ENCODE measurements at places on chromosomes 5 and 9.

DNA sequence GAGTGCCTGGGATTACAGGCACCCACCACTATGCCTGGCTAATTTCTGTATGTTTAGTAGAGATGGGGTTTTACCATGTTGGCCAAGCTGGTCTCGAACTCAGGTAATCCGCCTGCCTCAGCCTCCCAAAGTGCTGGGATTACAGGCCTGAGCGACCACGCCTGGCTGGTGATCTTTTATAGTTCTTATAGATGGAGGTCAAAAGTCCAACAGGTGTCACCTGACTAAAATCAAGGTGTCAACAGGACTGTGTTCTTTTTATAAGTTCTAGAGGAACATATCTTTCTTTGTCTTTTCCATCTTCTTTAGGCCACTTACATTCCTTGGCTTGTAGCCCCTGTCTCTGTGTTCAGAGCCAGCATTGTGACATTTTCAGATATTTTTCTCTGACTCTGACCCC is 155.5 kb upstream of the SLC12A2 start:
- DNase-seq = no peak

DNA sequence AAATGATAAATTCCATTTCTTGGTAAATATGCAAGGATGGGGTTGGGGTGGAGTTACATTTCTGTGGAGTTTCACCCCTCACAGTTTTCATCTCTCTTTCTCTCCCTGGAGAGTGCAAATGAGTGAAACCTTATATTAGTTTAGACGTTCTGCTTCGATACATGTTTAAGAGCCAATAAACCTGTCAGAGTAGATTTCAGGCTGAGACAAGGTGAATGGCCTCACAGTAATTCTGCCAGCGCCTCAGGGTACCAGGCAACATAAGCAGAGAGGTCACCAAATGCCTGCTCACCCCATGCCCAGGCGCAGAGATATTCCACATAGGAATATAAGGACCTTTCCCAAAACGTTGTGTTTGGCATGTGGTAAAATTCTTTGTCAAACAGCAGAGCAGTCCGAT is 154.9 kb upstream of the VLDLR start:
- no peak for DNase-seq

DNA sequence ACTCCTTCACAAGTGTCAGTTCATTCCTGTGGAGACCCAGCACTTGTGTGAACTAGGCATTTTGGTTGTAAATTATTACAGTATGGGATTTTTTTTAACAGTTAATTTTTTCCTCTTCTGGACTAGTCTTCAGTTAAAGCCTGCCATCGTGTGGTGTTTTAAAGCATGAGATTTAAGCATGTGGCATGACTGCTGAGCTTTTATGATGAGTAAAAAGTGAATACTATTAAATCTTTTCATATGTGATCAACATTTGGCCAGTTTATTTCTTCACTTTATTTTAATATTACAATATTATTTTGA is 25.0 kb downstream of the LMNB1 start:
- peak; percentile 54 for DNase-seq

DNA sequence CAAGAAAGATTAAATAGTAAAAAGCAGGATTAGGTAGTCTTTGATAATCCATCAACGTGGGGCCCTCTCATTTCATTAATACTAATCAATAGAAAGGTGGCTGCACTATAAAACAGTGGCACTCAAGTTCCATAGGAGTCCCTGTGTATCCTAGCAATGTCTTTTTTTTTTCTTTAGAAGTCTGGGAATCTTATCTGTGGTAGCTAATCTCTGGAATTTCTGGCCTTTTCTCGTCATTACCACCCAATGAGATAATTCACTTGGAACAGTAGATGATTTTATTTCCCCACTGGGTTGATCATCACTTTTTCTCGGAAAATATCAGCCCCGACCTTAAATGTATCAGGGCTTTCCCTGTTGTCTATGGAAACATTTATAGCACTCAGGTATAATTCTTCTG is 86.8 kb upstream of the CDH6 start:
- no peak for DNase-seq

GRCh38 chr9:37417252-37417803 is 5.2 kb upstream of the GRHPR start:
- DNase-seq = no peak

GRCh38 chr5:132776938-132777208 is 166 bp downstream of the SEPTIN8 start:
- DNase-seq = no peak

GRCh38 chr5:152412129-152412528 is 7.0 kb upstream of the NMUR2 start:
- no peak for DNase-seq

DNA sequence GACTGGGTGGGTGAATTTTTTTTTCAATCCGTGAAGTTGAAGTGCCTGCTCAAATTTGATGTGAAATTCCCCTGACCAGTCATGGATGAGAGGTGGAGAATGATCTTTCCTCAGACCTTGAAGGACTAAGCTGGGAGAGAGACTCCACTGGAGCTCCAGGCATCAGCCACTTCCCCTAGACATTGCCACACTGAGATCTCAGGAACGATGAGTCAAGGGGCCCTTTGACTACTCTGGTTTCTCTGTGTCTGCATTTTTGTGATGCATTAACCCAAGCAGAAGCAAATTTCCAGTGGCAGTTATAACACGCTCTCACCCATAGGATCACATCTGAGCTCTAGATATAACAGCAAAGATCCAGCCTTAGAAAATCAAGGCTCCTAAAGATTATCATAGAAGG is 171.2 kb upstream of the KIF2A start:
- no peak for DNase-seq

DNA sequence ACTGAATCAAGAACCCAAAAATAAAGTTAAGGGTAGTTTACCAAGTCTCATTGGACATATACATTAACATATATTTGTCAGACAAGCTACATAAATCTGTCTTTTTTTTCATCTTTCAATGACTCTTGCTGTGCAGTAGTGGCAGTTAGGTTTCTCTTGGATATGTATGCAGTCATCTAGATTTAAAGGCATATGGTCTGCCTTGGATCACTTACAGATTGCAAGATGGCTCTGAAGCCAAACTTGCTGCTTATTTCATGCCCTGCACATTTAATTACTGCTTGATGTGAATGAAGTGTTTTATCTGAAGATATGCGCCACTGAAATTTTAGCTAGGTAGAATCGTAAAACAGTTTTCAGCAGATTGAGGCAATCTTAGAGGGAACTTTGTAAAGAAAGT is 18.6 kb upstream of the MAN2A1 start:
- no peak for DNase-seq

DNA sequence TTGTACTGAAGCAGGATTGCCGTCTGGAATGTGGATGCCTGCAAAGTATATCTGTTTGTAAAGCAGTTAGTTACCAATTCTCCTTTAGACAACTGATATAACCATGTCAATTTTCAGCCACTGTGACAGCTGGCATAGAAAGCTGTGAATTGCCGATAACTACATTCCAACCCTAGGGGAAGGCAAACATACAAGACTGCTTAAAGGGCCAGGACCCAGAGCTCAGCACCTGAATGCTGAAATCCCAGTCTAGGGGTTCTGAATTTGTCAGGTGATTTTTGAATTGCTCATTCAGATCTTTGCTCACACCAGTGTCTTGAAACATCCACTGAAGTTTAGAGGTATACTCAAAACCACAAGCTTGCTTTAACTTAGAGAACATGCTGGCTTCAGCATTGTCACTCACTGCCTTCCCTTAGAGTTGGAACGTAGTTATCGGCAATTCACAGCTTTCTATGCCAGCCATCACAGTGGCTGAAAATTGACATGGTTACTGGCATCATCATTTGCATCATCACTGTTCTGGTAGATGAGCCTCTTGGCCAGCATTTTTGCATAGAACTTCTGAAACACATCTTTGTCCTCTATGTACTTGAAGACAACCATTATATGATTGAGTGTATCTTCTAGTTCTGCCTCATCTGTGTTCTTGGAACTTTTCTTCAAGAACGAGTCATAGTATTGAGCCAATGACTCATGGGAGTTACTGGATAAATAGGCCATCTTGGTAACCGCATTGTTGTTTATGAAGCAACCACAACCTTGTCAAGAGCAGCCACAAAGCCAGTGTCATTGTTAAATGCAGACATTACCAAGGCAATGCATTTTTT is 82.1 kb downstream of the CCDC192 start:
- peak; percentile 89 for DNase-seq

- peak; percentile 81 for DNase-seq
These were observed 26.6 kb downstream of the RUSC2 start for GRCh38 chr9:35516479-35516878.

GRCh38 chr5:173971681-173972345 is 17.2 kb upstream of the C5orf47 start:
- no peak for DNase-seq

- peak; percentile 8 for DNase-seq
These were observed 289.8 kb upstream of the ANKRD55 start for GRCh38 chr5:56522960-56523359.
